HS-5 (cell line): ENCODE measurements at places on chromosomes 7 and 10.
A peak's percentile ranks its signal among the peaks of the same experiment; 100 is the strongest.

- no peak for DNase-seq
Measured at GRCh38 chr7:151896486-151896885, 19.6 kb upstream of the PRKAG2 start.

- DNase-seq, result no peak
Measured at GRCh38 chr7:105413887-105414437, 25.2 kb upstream of the SRPK2 start.

GRCh38 chr10:113626809-113627355 is 37.0 kb downstream of the NRAP start:
- no peak for DNase-seq

- DNase-seq, result no peak
Measured at GRCh38 chr7:49635800-49636199, 137.6 kb upstream of the VWC2 start.

- DNase-seq, result no peak
Measured at GRCh38 chr7:126150278-126150958, 1102.3 kb downstream of the GRM8 start.

GRCh38 chr7:128974241-128974934 is 36.7 kb downstream of the IRF5 start:
- DNase-seq, result no peak

- DNase-seq, result peak; percentile 24
Measured at GRCh38 chr7:1412322-1413261, 46.7 kb downstream of the MICALL2 start.
